ENCODE measurements at places on chromosomes 2 and 18.

DNA sequence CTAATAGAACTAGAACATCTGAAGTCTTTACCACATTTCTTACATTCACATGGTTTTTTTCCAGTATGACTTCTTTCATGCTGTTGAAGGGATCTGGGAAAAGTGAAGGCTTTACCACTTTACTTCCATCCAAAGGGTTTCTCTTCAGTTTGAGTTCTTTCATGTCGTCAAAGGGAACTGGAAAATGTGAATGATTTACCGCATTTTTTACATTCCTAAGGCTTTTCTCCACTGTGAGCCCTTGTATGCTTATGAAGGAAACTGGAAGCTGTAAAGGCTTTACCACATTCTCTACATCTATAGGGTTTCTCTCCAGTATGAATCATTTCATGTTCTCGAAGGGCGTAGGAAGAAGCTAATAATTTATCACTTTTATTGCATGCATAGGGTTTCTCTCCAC lies 46.7 kb downstream of the NBEAL1 start:
- no peak for DNase-seq

- no peak for DNase-seq
Observed at GRCh38 chr2:235623111-235623510, 129.3 kb downstream of the AGAP1 start.

DNA sequence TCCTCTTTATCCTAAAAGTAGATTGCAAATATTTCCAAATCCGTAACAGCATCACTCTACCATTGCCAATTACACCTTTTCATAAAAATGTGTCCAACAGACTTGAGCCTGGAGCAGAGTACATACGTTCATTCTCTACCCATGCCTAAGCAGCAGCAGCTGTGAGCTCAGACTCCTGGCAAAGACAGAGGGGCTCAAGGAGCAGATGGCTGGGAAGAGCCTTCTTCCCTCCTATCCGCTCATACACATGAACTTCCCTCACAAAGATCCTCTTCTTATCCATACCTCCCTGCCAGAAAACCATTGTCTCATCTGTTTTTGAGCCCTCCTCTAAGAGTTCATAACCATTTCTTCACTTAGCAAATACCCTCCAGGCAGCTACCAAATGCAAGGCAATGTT lies 164.3 kb upstream of the ARL4C start:
- DNase-seq: no peak

- DNase-seq: no peak
Observed at GRCh38 chr2:24986372-24986771, 14.6 kb upstream of the DNAJC27 start.

DNA sequence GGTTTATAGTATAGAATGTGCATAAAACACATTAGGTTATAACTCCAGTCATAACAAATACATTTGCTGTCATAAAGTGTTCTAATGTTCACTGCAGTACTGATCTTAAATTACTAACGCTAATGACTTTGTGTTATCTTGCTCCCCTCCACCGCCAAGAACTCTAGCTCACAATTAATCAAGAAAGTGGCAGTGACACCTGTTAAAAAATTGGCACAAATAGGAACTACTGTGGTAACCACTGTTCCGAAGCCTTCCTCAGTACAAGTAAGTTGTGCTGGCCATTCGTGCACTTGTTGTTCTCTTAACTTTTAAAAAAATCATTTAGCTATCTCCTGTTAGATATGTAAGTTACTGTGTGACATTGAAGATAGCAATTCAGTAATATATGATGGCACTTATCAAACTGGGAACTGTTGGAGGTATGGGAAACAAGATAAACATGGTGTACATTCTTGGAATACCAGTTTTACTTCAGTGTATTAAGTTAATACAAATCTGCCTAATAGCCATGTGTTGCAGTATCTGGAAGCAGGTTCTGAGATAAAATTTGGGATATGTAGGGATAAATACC lies 41.2 kb downstream of the TAF4B start:
- DNase-seq: no peak

- DNase-seq: no peak
Observed at GRCh38 chr18:7561909-7562460, 5.1 kb upstream of the PTPRM start.

GRCh38 chr2:150159300-150159699 lies 328.2 kb downstream of the RND3 start:
- DNase-seq: no peak

All from CD4-positive, alpha-beta T cell treated with Interleukin-17A for 4 hours (primary cell).